Ascending aorta (tissue), 2 donors: ENCODE measurements at places on chromosomes 6 and 20. TPM values are rescaled to one million over a fixed set of nuclear protein-coding genes. Genes with fewer than 3 reads are reported as not detected.

DNA sequence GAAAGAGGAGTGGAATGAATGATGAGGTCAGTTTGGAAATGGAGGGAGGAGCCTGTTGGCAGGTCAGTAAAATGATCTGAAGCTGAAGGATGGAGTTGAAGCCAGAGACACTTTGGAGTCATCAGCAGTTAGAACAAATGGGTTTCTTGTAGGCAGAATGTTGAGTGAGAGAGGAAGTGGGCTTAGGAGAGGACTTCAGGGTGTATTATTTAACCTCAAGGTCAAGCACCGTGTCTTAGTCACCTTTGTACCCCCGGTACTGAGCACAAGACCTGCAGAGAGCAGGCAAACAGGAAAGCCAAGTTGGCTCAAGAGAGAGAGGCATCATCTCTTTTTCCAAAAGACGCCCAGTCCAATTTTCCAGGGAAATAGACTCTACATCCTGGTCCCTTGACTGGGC lies 23.3 kb downstream of the C20orf173 start:
- DNase-seq, result no peak

POM121L2 gene
- total RNA-seq, result not detected

- no peak for DNase-seq
Measured at GRCh38 chr6:123519189-123519505, 117.6 kb downstream of the TRDN start.

GRCh38 chr6:75213732-75214131 lies 7.9 kb upstream of the COL12A1 start:
- no peak for DNase-seq

DNA sequence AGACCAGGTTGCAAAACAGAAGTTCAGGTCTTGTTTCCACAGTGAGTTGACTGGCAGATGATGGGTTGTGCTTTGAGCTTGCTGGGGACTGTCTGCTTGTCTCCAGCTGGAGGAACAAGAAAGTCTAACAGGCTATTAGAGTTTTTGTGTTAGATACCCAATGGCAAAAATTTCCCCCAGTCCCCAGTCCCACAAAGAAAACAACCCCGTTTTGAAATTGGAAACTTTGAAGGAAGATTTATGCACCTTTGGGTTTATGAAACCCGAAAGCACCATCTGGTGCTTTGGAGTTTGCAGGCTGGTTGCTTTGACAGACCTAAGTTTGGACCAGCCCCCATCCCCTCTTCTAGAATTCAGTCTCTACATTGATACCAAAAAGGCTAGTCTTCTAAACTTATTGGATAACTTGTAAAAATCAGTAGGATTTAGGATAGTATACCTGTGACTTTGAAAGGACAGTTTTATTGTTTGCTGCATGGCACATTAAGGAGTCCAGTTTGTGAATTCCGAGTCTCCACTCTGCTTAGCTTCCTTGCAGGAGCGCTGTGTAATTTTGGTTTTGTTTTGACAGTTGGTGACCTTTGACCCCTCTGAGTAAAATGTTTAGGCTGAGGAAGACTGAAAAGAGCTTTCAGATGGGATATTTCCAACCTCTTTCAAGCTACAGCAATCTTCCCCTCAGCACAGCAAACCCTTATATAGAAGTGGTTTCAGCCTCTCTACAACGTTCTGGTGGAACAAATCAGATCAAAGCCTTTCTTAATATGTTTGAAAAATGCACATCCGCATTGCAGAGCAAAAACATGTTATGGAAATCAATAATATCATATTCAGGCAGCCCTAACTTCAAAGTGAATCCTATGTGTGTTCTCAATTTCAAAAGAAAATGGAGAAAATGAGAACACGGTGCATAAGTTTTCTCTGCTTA lies 25.5 kb upstream of the PRL start:
- DNase-seq, result no peak

ESR1 gene
- 3.0 TPM for total RNA-seq

DNA sequence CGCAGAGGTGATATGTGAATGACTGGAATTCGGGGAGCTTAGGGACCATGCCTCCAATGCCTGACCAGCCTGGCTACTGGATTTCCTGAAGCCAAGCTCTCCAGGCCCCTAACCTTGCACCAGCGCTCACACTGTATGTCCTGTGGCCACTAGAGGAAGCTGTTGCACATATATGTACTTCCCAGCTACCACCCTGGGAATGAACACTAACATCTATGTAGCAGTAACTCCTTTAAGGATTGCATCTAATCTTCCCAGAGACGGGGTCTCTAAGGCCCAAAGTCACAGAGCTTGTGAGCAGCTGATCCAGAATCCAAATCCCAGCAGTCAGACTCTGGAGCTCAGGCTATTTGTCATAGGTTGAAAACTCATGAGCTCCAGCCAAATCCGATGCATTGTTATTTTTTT lies 20.4 kb upstream of the BPIFB1 start:
- DNase-seq, result no peak

DNA sequence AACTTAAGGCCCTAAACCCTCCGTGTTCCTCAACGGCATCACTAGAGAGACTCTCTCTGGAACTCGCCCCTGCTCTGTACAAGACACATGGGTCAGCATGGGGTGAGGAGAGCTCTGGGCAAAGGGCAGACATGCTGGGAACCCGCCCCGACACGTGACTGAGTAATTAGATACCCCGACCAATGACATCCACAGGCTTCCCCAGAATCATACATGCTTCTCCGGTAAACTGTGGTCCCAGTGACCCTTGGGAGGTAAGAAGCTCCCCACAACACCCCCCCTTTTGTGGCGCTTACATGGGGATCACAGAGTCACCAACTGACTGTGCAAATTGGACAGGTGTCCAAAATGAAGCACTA lies 31.7 kb upstream of the RPS6KA2 start:
- DNase-seq, result no peak

DNA sequence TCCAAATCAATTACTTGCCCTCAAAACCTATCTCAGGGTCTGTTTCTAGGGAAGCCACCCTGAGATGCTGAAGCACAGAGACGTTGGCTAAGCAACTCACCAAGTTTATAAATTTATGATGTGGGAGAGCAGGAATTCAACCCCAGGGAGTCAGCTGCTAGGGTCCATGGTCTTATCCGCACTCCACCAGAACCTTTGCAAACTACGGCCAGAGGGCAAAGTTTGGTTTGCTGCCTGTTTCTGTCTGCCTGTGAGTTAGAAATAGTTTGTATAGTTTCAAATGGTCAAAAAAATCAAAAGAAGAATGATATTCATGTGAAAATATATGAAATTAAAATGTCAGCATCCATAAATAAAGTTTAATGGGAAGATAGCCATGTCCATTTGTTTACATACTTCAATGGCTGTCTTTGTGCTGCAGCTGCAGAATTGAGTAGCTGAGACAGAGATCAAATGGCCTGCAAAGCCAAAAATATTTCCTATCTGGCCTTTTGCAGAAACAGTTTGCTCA lies 83.7 kb upstream of the ZFP64 start:
- no peak for DNase-seq

DNA sequence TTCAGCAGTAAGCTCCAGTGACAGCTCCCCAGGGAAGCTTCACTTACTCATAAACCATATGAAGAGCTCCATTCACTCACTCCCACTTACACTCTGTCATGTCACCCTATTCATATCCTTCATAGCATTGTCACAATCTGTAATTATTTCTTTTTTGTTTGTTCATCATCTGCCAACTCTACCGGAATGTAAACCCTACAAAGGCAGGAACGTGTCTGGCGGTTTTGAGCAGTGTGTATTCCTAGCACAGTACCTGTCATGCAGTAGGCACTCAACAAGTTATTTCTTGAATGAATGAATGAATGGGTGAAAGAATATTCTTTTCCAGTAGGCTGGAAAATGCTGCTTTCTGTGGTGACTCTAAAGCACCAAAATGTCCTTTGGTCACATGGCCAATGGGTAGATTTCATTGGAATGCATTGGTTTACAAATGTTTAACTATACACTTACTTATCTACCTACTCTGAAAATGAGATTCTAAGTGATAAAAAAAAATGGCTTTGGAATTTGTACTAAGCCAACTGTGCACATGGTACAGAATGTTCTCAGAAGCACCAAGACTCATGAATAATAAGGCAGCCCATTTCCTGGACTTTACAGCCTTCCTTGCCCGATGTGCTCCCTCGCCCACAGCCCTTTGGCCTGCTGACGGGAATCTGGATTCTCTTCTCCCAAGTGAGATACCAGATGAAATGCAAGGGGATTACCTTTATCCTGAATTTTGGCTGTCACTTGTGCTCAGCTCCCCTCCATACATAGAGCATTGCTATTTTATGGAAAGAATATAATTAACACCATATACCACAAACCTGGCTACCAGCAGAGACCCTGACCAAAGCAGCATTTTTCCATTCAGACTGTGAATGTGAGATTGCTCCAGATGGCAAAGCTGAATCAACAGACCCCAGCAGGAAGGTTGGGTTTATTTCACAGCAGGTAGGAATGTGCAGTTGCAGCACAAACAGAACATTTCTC lies 273.3 kb downstream of the ALDH8A1 start:
- DNase-seq, result no peak

- no peak for DNase-seq
Measured at GRCh38 chr20:8150591-8150990, 18.5 kb downstream of the PLCB1 start.
